ENCODE measurements at places on chromosomes 4 and X.
A peak's percentile ranks its signal among the peaks of the same experiment; 100 is the strongest.

- DNase-seq = peak; percentile 61
Measured at GRCh38 chr4:47704693-47705325, 133.1 kb downstream of the CORIN start.

- no peak for DNase-seq
Measured at GRCh38 chrX:120310861-120311726, at the start of gene TMEM255A. Gene TMEM255A, minus strand, starts transcription at chrX:120311461. Its CDS starts 152 bp downstream, at chrX:120311309.

DNA sequence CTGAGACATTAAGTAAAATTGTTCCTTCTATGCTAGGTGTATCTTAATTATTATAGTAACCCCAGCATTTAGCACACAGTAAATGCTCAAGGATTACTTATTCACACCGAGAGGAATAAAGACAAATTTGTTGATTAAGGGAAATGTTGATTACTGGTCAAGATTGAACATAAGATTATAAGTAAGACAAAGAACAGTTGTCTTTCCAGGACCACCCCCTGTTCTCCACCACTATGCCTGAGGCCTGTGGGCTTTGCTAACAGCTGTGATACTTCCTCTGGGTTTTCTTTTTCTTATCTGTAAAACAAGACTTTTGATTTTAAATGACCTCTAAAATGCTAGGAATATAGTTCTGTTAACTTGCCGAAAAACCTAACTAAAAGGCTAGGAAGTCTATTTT is 128.0 kb downstream of the DCLK2 start:
- no peak for DNase-seq

GRCh38 chrX:132270699-132271098 is 51.5 kb upstream of the RAP2C start:
- peak; percentile 26 for DNase-seq

DNA sequence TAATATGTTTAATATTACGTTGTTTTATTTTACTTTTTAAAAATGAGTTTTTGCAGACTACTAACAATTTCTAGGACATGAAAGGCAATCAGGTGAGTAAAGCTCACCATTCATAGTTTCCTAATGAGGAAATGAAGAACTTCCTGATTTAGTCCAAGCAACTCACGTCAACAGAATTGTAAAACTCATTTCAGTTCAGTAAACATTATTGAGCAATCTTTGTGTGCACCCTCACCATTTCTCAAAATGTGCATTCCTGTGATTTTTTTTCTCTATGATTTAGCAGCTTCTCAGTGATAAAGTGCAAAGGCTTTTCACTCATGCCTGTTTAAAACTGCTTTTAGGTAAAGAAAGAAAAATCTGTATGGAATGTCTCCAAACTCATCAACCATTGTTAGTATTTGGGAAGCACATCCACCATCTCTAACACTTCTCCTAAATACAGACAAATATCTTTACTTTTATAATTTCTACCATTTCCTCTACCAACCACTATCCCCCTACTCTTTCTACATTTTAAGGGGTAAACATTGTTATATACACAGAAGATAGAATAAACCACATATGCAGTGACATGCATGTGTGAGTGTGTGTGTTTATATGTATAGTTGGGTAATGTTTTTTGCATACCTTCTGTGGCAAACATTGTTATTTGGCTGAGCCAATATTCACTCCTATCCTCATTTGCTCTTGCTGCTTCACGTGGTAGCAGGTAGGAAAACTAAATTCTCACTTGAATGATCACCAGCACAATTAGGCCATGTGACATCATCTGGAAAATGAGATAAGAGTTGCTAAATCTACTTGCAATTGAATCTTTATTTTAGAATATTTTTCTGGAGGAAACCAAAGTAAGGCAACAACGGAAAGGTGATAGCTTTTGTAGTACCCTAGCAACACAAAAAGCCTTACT is 54.7 kb upstream of the PRDM8 start:
- DNase-seq = no peak

DNA sequence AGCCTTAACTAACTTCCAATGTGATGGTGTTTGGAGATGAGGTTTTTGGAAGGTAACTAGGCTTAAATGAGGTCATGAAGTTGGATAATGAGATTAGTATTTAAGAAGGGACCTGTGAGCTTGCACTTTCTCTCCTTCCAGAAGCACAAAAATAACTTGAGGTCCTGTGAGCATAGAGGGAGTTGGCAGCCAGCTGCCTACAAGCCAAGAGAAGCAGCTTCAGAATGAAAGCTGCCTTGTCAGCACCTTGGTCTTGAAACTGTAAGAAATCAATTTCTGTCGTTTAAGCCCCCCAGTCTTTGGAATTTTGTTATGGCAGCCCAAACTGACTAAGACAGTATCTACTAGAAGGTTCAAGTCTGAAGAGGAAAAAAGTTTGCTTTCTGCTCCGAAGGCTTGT is 280.2 kb upstream of the GALNTL6 start:
- DNase-seq = no peak

- DNase-seq = no peak
Measured at GRCh38 chr4:26634237-26634636, 50.4 kb downstream of the TBC1D19 start.
